ENCODE measurements at places on chromosomes 7 and 10.

DNA sequence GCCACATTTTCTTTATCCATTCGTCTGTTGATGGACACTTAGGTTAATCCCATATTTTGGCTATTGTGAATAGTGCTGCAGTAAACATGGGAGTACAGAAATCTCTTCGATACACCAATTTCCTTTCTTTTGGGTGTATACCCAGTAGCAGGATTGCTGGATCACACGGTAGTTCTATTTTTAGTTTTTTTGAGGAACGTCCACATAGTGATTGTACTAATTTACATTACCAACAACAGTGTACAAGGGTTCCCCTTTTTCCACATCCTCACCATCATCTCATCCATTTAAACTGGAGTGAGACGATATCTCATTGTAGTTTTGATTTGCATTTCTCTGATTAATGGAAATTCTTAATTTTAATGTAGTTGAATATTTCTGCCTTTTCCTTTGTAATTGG, 19.3 kb downstream of the VKORC1L1 start:
- DNase-seq, result no peak

- peak; percentile 20 for DNase-seq
These were observed 135.0 kb downstream of the ACTR3B start for GRCh38 chr7:152894295-152895170.

- DNase-seq, result no peak
These were observed 1019.4 kb downstream of the KCNMA1 start for GRCh38 chr10:76618171-76618570.

DNA sequence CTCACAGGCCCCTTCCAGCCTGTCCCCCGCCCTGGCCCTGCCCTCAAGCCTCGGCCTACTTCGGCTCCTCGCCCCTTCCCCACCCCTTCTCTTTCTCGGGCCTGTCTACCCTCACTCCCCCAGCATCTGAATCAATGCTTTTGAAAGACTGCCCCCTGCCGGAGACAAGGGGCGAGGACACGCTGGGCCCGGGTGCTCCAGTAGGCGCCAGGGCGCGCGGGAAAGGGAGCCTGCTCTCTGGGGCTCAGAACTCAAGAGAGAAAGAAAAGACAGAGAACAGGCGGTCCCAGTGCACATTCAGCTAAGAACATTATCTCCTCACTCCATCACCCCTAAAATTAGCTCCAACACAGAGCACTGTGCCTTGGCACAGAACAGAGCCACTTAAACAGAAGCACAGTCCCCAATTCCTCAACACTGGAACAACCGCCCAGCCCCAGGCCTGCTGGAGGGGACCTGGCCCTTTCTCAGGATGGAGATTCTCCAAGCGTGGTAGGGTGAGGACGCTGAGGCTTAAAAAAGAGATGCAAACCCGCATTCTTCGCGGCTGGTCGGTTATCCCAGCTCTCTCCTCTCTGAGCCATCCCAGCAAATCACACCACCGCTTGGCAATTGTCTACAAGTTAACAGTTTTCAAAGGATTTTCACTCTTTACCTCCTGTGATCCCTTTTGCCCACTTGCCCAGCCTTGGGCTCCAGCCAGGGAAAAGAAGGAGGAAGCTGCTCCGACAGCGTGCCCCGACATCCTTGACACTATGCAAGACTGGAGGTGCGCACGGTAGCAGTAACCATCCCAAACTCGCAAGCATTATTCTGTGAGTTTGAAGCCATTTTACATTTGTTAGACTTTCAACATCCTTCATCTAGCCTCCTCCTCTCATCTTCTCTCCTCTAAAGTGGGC, 2.1 kb downstream of the GIGYF1 start:
- DNase-seq, result peak; percentile 89

- DNase-seq, result no peak
These were observed 3.0 kb upstream of the CALHM3 start for GRCh38 chr10:103481974-103482531.

DNA sequence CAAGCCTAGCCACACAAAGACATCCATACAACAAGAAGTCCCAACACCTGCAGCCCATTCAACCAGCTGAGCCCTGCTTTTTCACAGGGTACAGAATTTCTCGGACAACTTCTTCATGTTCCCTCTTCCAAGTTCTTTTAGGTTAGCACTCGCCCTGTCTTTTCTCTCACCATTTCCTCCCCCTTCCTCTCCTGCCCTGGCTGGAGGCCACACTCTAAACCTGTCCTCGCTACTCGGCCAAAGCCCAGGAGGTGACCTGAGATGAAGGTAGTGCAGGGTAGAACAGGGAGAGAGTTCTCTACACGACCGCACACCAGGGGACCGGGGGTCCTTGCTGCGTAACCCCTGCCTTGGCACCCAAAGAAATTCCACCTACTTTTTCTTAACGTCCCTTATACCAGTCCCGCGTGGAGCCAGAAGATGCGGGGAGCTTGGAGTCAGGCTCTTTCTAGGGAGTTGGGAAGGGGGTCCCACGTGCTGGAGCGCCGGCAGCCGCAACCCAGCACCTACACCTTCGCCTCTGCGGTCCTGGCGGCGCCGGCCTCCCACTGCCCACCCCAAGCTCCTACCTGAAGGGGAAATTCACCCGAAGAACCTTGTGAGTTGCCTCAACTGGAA, 16.0 kb upstream of the DLX6 start:
- DNase-seq, result no peak

GRCh38 chr7:31858055-31858454, 171.0 kb downstream of the PPP1R17 start:
- no peak for DNase-seq

GRCh38 chr10:60155943-60156683, 233.6 kb downstream of the ANK3 start:
- no peak for DNase-seq

DNA sequence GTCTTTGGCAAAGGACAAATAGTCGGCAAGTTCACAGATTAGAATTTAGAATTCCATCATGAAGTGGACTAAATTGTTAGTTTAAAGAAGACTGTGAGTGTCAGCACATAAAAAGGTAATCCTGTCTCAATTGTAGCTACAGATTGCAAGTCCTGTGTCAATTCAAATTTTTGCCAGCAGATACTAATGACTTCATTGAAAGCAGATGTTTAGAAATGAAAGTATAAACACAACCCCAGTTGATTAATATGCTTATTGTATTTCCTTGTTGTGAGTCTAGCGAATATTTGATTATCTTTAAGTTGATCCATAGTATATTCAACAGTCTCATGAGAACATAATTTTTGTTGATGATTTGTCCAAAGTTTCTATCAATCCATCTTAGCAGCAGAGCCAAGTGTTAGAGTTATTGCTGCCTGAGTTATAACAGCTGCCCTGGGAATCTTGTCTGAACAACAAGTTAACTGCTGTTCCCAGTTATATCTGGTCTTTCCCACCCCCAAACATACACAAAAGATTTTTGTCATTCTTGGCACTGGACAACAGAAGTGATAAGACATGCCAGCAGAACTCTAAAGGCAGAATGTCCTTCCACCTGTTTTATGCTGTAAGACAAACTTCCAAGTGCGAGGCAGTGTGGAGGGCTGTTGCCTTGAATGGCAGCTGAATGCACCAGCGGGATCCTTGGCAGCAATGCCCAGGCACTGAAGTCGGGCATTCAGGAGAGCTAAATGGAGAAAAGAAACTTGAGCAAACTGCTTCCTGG, 21.3 kb upstream of the HERPUD2 start:
- DNase-seq, result no peak

- no peak for DNase-seq
These were observed 153.6 kb downstream of the CELF2 start for GRCh38 chr10:11170993-11171851.

GRCh38 chr10:129322933-129323820, 143.9 kb upstream of the MGMT start:
- no peak for DNase-seq

GRCh38 chr7:3240826-3241430, 60.1 kb upstream of the SDK1 start:
- no peak for DNase-seq

GRCh38 chr10:79067241-79068202, 1.2 kb upstream of the ZMIZ1 start:
- peak; percentile 84 for DNase-seq

- no peak for DNase-seq
These were observed 62.7 kb downstream of the DKK1 start for GRCh38 chr10:52376694-52377354.

- DNase-seq, result no peak
These were observed 483.9 kb downstream of the GRM8 start for GRCh38 chr7:126768836-126769235.

Measured in memory B cell (primary cell).